ENCODE measurements at places on chromosomes 2 and 18.

DNA sequence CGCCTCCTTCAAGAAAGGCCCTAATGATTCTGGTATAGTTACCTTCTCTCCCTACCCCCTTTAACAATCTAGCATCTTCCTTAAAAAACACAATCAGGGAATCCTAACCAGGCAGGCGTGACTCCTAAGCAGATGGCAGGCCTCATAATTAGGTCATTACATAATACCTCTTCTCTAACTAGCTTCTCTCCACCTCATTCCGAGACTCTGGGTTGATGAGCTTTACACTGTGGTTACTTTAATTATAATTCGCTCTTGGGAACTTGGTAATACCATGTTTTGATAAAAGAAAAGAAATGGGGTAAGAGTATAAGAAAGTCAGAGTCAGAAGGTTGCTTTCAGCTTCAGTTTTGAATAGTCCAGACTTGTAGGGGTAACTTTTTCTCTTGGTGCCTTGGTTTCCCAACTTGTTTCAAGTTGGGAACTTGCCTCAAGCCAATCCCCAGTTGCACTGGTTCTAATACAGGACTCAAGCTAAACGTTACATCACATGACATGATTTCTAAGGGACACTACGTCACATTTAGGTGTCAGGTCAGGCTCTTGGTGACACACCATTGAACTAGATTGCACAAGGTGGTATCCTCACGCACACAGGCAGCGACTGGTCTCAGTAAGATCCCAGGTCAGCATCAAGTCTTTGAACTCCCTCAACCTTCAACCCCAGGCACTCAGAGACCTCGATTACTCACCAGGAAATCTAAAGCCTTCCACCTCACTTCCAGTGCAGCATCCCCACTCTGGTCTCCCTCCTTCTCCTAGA, 59.2 kb downstream of the AAK1 start:
- no peak for DNase-seq

DNA sequence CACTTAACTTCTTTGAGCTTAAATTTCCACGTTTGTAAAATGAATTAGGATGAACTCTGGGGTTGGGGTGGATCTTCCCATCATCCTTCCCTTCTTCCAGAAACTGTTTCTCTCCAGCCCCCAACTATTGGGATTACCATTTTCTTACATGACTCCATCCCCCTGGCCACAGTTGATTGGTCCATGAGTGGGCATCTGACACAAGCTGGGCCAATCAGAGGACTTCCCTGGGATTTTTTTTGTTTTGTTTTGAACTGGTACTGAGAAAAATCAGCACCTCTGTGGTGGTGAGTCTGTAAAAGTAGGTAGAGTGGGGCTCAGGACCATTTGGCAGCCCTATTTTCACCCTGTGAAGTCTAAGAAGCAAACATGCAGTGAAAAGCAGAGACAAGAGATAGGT, 118.0 kb upstream of the SERTAD2 start:
- DNase-seq = no peak

- DNase-seq = no peak
These were observed 940.7 kb upstream of the KLHL29 start for GRCh38 chr2:22444281-22444680.

GRCh38 chr2:231590614-231591013, 2.0 kb upstream of the TEX44 start:
- DNase-seq = no peak

GRCh38 chr2:67436221-67436620, 39.1 kb downstream of the ETAA1 start:
- no peak for DNase-seq

GRCh38 chr18:49728542-49728941, 84.8 kb downstream of the ACAA2 start:
- no peak for DNase-seq

GRCh38 chr2:191115391-191115790, 35.4 kb downstream of the STAT4 start:
- DNase-seq = no peak

- DNase-seq = no peak
These were observed 92.6 kb downstream of the SPATS2L start for GRCh38 chr2:200399046-200399445.

- no peak for DNase-seq
These were observed 166.7 kb downstream of the MYT1L start for GRCh38 chr2:2164326-2164917.

GRCh38 chr2:8312861-8313830, 368.7 kb upstream of the ID2 start:
- DNase-seq = no peak

GRCh38 chr2:88811681-88812080, 120.2 kb downstream of the RPIA start:
- no peak for DNase-seq

Data from SHP77 treated with DMSO at 0.1 percent for 48 hours (cell line).